ENCODE measurements at places on chromosomes 1 and 21.

- no peak for DNase-seq
Observed at GRCh38 chr21:17059936-17060335, 452.9 kb upstream of the CXADR start.

- no peak for DNase-seq
Observed at GRCh38 chr1:78855258-78855657, 151.3 kb downstream of the ADGRL4 start.

DNA sequence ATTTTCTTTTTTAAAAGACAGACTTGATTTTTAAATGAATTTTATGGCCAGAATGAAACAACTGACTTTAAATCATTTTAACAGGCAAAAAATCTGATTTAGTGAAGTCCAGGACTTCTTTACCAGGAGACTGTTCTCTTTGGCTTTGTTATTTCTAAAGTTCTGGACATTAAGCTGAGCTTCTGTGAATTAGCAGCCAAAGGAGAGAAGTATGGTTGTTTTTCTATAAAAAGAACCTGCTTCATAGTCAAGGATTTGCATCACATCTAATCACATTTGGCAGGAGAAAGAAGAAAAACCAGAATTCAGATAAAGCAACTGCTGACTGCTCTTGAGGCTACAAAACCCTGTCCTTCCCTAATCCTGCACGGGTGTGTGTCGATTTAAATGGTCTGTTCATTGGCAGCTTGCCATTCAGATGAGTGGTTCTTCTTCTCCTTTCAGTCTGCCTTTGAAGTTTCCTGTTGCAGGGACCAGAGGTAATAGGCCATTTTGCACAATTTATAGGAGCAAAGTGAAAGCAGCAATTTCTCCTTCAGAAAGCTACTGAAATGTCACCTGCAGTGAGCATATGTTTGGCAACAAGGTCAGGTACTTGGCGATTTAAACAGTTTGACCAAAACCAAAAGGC lies 215.4 kb downstream of the OLFM3 start:
- peak; percentile 5 for DNase-seq

- DNase-seq = no peak
Observed at GRCh38 chr1:112057736-112058135, 68.3 kb upstream of the KCND3 start.

- DNase-seq = no peak
Observed at GRCh38 chr1:164180824-164181223, 378.2 kb upstream of the PBX1 start.

- DNase-seq = peak; percentile 7
Observed at GRCh38 chr1:165257969-165258459, 98.5 kb downstream of the LMX1A start.

GRCh38 chr1:59994302-59995198 lies 68.0 kb upstream of the CYP2J2 start:
- DNase-seq = peak; percentile 88

DNA sequence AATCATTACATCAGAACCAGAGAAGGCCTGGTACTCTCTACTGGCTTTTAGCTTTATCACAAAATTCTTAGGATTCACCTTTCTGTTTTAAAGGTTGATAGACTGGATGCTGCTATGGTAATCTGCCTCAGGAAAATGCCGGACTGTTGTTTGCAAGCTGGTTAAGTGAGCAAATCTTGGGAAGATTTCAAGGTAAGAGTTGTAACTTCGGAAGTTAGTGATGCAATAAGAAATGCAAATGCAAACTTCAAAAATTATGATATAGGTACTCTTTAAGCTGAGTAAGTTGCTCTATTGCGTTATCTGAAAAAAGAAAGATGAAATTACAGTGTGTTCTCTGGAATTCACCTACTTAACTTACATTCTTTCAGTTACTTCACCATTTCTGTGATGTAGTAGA lies 4.4 kb upstream of the SLC16A1 start:
- no peak for DNase-seq

GRCh38 chr1:8351693-8352470 lies 34.0 kb downstream of the SLC45A1 start:
- DNase-seq = no peak

DNA sequence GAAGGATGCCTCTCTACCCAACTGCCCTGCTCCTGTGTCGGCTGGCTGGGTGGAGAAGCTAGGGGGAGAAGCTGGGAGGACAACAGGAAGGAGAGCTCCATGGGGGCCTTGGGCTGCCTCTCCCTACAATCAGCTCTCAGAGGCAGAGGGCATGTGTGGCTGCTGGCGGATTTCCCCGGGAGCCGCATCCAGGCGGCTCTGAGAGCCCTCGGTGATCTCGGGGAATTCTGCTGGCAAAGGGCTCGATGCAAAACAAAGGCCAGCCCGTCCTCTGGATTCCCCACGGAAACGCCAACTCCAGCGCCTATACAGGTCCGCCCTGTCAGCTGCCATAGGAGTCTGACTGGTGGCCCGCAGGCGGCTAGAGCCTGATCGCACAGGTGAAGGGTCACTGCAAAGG lies 26.4 kb upstream of the EVA1B start:
- DNase-seq = no peak

- DNase-seq = no peak
Observed at GRCh38 chr21:44957901-44958451, 18.1 kb downstream of the SLX9 start.

- no peak for DNase-seq
Observed at GRCh38 chr1:212650228-212650627, 41.7 kb downstream of the ATF3 start.

DNA sequence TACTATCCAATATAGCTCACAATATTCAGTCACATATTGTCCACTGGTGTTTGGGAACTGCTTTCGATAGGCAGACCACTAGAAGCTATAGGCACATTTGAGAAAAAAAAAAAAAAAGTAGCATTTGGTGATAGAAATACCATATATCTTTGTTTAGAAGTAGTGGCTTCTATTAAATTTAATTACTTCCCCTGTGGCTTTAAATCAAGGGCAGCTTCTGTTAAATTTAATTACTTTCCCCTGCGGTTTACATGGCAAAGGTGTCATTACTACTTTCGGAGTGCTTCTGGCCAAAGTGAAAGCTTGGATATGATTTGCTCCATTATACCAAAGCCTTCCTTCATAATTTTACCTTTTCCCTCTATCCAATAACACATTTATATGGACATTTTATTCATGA lies 229.9 kb downstream of the TTLL7 start:
- DNase-seq = no peak

DNA sequence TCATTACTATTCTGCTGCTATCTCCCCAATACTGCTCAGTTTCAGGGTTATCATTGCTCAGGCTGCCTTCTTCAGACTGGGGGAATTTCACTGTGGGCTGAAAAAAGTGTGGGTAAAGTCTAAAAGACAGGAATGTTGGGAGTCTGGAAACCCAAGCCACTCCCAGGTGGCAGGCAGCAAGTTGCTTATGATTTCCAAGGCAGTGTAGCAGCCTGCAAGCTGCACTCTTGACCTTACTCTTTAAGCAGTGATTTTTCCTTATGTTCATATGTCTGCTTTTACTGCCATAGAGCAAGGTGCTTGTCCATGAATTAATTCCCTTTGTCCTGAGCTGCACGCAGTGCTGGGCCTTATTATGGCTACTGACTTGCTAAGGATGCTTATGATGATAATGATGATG lies 53.1 kb downstream of the PHC2 start:
- DNase-seq = no peak

- no peak for DNase-seq
Observed at GRCh38 chr1:29576510-29576909, 340.2 kb downstream of the PTPRU start.

- DNase-seq = no peak
Observed at GRCh38 chr21:33124889-33125288, 54.9 kb downstream of the OLIG1 start.

DNA sequence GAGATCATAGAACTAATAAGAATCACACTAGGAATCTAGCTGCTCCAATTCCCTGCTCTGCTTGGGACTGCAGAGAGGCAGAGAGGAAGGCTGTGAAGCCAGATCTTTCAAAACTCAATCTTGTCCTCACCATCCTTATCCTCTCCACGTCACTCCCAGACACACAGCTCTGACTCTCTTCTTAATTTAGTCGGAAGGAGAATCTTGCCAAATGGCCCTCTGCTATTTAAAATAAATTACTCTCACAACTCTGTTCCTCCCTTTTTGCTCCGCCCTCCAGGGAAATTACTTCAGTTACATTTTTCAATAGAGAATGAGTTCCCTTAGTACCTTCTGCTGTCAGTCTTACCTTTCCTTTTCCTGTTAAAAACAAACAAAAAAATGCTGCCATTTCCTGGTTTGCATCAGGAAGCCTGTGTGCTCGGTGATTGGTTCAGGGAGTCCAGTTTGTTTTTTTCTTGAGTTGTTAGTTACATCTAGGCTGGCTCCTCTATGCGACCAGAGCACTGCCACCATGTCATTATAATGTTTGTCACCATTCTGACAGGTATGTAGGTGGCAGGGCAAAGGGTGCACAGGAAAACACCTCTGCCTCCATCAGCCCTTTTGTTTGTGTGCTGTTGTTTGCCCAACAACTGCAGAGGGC lies 80.1 kb downstream of the FCRL5 start:
- DNase-seq = no peak

DNA sequence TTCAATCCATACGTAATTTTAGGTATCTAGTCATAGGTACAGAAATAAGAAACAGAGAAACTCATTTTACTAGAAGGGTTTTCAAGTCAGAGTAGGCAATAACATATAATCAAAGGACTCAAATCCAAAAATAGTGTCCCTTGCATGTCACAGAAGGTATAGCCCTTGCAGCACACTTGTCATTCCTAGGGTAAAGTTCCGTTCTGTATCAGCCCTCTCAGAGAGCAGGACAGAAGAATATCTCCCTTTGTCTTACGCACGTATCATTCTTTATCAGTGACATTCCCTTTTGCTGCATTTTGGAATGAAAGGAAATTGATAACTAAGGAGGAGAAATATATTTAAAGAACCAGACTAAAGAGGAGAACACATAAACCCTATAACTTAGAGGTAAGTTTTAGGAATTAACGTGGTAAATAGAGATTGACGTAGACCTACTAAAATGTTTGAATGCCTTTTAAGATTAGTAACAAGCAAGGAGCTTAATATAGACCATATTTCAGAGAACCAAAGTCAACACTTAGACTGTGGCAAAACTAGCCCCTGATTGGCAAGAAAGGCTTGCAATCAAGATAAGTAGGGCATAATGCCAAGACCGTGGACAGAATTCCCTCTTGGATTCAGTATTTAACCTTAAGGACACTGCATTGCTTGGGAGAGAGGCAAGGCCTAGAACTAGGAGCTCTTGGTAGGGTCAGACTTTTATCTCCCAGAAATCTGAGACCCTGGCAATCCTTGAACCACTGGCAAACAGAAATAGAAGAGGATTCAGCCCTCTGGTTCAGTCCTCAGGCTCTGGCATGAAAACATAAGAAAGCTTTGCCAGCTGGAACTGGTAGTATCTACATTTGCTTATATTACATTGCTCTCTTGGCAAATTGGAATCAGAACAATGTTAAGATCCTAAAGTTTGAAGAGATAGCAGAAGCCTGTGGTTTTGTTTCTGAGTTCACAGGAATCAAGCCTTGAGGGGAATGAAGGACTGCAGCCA lies 232.1 kb downstream of the ASTN1 start:
- DNase-seq = no peak

DNA sequence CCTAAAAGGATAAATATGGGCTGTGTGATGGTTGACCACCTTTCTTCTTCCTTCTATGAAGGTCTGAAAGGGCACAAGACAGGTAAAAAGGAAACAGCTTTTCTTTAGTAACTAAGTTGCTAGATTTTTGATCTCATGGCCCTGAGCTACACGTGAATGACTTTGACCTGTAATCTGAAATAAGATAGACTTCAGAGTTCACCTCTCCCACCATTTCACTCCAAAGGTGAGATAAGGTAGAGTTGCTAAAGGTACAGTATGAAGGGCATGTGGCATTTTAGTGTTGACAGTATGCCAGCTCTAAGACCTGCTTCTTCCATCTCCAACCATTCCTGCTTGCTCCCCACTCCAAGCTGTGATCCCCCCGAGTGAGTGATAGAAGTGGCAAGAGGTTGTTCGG lies 25.8 kb upstream of the C8B start:
- no peak for DNase-seq

GRCh38 chr1:109527846-109528695 lies 11.6 kb upstream of the GPR61 start:
- DNase-seq = no peak

DNA sequence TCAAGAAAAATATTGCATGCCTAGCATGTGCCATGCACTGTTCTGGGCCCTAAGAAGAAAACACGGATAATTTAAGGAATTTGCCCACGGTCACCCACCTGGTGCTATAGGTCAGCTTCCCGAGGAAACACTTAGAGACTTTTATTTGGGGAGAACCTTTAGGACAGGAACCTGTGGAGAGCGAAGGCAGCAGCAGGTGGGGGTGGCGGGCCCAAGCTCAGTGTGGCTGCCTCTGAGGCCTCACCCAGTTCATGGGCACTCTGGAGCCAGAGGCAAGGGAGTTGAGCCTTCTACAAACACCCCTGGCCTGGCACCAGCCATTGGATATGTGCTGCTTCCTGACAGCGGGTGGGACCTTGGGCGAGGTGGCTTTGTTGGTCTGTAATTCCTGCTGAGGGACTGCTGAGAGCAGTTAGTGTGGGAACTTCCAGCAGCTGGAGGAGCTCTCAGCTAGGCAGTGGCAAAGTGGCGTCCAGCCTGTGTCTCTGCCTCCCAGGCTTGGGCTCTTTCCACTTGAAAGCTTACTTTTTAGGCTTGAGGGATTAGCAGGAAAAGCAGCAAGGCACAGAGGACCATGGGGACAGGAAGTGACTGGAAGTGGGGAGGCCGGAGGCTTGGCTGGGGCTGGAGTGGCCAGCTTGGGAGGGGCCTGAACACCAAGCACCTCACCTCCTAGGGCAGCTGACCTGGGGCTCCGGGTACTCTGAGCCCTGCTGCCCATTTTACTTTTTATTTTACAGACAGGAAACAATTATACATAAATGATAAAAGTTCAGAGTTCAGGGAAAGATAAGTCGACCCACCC lies 19.1 kb downstream of the MRPL37 start:
- DNase-seq = no peak

GRCh38 chr1:18661404-18662285 lies 31.0 kb downstream of the PAX7 start:
- no peak for DNase-seq

DNA sequence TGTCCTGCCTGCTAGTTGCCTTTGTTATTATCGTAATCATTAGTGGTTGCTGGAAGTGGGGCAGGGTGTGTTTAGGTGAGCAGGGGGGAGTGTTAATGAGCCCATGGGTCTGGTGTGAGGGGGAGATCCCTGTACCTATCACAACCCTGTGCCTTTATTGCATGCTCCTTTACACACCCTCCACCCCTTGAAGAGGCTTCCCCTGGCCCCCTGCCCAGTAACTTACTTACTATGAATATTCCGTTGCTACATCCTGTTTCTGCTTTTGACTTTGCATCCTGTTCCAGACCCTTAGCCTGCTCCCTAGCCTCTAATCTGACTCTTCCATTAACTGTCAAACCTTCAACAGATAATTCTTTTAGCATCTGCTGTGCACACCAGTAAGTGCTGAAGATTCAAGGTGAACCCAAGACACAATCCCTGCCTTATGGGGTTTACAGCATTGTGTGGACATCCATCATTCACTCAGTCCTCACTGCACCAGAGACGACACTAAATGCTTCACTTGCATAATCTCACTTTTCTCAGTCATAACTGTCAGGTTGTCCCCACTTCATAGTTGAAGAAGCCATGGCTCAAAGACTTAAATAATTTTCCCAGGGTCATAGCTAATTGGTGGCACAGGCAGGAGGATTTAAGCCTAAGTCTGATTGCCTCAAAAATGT lies 47.9 kb downstream of the CDC7 start:
- DNase-seq = no peak

All from NCI-H226 (cell line).